ENCODE measurements at places on chromosomes 2 and 18.

DNA sequence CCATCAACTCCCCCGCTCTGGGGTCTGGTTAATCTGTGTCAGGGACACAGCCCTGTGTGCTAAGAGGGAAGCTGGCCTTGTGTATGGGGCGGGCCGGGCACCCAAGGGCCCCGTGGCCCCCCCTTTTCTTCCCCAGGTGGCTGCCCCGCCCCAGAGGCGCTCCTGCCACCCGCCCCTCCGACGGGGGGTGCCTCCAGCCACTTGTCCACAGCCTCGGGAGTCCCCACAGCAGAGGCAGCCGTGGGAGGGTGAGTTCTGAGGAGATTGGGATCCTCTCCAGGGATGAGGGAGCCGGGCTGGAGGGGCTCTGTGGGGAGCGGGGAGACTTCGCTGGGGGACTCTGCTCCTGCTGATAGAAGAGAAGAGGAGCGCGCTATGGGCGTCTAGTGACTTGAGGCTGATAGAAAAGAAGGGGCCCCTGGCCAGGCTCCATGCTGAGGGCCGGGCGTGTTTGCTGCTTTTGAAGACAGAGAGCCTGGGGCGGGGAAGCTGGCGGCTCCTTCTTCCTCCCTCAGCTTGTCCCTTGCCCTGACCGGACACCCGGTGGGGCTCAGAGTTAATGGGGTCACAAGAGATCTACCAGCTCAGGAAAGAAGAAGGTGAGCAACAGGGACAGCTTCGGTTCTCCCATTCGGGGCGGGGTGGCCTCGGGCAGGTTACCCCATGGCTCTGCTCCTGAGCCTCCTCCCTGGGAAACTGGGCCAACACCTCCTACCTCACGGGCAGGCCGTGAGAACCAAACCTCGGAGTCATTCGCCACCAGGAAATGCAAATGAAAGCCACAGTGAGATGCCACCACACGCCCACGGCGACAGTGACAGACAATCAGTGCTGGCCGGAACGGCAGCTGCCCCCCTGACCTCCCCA lies 89.4 kb upstream of the TAF1B start:
- DNase-seq: peak; percentile 84

GRCh38 chr2:42859006-42859552 lies 66.7 kb upstream of the HAAO start:
- peak; percentile 90 for DNase-seq

GRCh38 chr2:196653843-196654242 lies 14.3 kb downstream of the CCDC150 start:
- DNase-seq: no peak

GRCh38 chr18:43587538-43588153 lies 310.4 kb upstream of the SYT4 start:
- DNase-seq: no peak

GRCh38 chr18:34991152-34991551 lies 50.1 kb upstream of the MAPRE2 start:
- no peak for DNase-seq

DNA sequence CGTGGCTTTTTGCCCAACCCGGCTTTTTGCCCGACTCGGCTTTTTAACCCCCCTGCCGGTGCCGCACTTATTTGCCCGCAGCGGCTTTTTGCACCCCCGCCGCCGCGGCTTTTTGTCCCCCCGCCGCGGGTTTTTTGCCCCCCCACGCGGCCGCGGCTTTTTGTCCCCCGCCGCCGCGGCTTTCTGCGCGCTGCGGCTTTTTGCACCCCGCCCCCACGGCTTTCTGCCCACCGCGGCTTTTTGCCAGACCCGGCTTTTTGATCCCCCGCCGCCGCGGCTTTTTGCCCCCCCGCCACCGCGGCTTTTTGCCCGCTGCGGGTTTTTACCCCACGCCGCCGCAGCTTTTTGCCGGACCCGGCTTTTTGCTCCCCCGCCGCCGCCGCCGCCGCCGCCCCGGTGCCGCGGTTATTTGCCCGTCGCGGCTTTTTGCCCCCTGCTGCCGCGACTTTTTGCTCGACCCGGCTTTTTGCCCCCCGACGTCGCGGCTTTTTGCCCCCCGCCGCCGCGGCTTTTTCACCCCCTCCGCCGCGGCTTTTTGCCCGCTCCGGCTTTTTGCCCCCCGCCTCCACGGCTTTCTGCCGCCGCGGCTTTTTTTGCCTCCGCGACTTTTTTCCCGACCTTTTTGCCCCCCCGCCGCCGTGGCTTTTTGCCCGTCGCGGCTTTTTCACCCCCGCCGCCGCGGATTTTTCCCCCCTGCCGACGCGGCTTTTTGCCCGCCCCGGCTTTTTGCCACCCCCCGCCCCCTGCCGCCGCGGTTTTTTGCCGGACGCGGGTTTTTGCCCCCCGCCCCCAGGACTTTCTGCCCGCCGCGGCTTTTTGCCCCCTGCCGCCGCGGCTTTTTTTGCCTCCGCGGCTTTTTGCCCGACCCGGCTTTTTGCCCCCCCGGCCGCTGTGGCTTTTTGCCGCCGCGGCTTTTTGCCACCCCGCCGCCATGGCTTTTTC lies 2786.5 kb downstream of the RPIA start:
- DNase-seq: peak; percentile 71

DNA sequence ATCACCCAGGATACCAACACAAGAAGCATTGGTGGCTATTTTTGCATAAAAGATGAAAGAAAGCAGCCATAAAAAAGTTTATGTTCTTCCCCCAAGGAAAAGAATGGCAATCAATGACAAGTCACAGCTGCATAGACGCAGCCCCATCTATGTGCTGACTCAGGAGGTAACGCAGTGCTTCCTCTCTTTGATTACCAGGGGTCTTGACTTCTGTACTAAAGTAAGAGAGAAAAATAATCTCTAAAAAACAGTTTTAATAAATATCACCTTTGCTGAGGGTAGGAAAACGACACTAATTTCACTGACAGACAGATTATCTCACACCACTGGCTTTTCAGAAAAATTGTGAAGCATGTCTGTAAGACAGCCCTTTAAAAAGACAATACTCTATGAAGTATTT lies 33.9 kb upstream of the EVA1A start:
- DNase-seq: no peak

GRCh38 chr2:831225-831536 lies 119.5 kb upstream of the SNTG2 start:
- no peak for DNase-seq

DNA sequence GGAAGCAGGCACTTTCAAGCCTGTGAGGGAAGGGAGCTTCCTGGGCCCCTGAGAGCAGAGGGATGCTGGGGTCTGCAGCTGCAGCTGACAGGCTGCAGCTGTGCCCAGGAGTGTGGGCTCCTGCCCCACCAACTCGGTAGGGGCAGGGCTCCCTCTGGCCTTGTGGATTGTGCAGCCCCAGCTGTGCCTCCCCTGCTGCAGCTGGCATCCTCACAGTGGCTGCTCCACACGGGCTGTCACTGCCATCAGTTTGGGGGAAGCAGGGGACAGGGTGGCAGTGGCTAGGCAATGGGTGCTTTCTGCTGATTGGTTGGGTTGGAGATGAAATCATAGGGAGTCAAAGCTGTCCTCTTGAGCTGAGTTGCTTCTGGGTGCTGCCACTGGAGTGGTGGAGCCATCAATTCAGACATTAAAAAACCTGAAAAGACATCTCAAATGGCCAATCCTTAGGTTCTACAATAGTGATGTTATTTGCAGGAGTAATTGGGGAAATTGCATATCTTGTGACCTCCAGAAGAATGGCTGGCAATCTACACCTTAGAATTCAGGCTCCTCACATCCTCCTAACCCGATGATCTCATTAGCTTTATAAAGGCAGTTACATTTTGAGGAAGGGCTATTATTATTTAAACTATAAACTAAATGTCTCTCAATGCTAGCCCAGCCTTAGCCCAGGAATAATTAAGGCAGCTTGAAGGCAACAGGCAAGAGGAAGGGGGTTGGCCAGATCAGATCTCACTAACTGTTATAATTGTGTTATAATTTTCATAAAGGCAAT lies 41.3 kb downstream of the FAM171B start:
- no peak for DNase-seq

- DNase-seq: no peak
Measured at GRCh38 chr2:1613078-1613445, 131.3 kb downstream of the PXDN start.

- DNase-seq: no peak
Measured at GRCh38 chr2:189487283-189488007, 46.2 kb downstream of the WDR75 start.

DNA sequence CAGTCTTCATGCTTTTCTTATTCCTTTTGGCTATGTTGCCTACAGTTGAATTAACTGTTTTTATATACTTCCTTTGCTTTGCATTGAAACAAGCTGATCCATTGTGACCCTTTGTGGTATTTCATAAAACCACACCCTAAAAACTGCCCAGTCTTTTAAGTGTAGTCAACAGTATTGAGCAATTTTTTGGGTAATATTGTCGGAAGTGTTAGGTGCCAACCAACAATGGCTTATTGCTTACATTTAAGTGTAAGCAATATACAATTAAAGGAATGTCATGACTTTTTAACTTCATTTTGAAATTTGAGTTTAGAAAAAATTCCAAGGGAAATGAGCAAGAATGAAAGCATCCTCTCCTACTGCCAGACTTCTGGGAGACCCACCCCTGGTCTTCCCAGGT lies 174.1 kb downstream of the NEDD4L start:
- DNase-seq: no peak

DNA sequence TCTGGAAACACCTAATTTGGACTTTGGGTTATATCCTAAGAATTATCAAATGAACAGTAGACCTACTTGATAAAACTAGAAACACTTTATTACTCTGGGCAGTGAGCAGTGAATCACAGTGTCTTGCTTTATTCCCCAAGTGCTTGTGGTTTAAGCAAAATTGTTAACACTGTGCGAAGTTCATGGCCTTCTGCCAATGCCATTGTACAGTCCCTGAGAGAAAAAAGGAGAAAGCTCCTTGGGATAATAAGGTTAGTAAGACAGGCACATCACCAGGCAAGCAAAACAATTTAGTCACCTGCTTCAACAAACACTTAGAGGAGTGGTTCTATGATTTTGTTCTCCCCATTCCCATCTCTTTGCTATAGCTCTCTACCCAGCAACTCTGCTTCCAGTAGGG lies 39.8 kb downstream of the ADCYAP1 start:
- no peak for DNase-seq

DNA sequence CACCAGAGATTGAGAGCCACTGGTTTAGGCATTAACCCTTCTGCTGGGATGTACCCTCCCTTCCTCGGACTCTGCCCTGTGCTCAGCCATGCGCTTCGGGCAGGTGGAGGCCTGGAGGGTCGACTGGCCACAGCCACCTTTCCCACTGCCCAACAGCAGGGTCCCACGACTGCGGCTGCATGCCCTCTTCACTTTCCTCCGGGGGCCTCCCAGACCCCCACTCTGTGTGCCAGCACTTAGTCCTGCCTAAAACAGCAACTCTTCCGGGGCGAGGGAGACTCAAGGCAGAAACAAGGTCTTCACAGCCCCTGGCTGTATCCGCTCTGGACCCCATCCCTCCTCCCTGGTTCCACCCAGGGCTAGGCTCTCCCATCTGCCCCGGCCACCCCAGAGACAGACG lies 31.3 kb upstream of the BIN1 start:
- no peak for DNase-seq

DNA sequence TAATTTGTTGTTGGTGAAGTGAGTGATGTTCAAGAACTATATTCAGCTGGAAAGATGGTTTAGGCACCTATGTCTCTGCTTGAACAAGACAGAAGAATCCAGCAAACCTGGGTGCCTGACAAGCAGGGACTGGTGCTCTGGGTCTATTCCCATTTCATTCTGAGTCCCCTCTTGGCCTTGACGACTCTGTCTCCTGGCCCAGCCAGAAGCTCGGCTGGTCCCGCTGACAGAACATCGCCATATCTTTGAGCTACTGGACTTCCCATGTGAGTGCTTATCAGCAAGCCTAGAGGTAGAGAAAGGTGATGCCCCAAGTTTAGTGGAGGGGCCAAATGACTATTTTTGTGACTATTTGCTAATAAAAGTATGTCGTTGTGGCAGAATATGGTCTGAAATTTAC lies 48.2 kb downstream of the SDC1 start:
- DNase-seq: no peak

GRCh38 chr2:43180897-43181296 lies 45.5 kb downstream of the ZFP36L2 start:
- no peak for DNase-seq

GRCh38 chr2:184685999-184686841 lies 87.9 kb downstream of the ZNF804A start:
- DNase-seq: no peak

DNA sequence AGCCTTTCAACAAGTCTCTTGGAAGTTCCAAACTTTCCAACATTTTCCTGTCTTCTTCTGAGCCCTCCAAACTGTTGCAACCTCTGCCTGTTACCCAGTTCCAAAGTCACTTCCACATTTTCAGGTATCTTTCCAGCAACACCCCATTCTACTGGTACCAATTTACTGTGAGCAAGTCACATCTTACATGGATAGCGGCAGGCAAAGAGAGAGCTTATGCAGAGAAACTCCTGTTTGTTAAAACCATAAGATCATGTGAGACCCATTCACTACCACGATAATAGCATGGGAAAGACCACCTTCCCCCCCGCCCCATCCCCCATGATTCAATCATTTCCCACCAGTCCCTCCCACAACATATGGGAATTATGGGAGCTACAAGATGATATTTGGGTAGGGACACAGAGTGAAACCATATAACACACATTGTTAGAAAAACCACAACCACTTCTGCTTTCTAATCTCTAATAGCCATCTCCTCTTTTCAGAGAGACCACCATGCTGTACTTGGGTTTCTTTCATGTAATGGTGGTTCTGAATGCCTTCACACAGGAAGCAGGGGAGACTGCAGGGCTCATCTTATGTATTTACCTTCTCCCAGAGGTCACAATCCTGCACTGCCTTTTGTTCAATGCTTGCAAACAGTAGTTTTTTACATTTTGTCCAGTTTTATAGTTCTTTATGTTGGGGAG lies 46.0 kb upstream of the CALCRL start:
- DNase-seq: no peak

DNA sequence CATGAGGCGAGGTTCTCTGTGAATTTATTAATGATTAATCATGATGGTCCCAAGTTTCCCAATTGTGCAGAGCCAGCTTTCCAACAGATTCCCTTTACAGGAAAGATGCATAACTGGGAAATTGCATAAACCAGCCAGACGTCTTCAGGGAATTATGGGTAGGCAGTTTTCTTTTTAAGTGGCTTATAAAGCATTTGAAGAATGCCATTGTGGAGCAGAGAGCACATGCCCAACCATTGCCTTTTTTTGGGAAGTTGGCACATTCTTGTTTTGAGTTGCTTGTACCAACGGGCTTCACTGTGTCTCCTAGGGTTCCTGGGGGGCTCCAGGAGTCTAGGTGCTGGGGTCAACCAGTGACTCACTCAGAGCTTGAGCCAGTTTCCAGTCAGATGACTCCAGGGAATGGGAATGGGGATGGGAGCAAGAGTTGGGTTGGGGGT lies 231.7 kb upstream of the FOSL2 start:
- no peak for DNase-seq

- no peak for DNase-seq
Measured at GRCh38 chr2:121818546-121818945, 63.1 kb downstream of the TSN start.
